Right lobe of liver (tissue), 6 donors: ENCODE measurements at places on chromosomes 6 and 20. TPM values are rescaled to one million over a fixed set of nuclear protein-coding genes. Genes with fewer than 3 reads are reported as not detected.

Gene TBPL1
- total RNA-seq, result 11.5 TPM

Gene PCK1
- 1,757 TPM for total RNA-seq

Gene PGC
- total RNA-seq, result not detected

Gene SOBP
- 2.8 TPM for total RNA-seq

Gene FOXS1
- total RNA-seq, result not detected

Gene CST1
- total RNA-seq, result not detected

Gene C6orf136
- 14.1 TPM for total RNA-seq

Gene MUC21
- not detected for total RNA-seq

Gene CEP162
- 3.8 TPM for total RNA-seq

Gene ULBP1
- 0.43 TPM for total RNA-seq

Gene TRPC4AP
- 33.7 TPM for total RNA-seq

Gene LIME1
- 52.3 TPM for total RNA-seq

Gene REM1
- total RNA-seq, result 0.25 TPM

Gene CAPN11
- total RNA-seq, result not detected

Gene MUCL3
- not detected for total RNA-seq

Gene PPIL6
- 0.40 TPM for total RNA-seq

Gene ANGPT4
- total RNA-seq, result 0.12 TPM

Gene MICB
- total RNA-seq, result 1.2 TPM
